Progenitor cell of endocrine pancreas (in vitro differentiated cells): ENCODE measurements at places on chromosomes 12 and 14. TPM values are rescaled to one million over a fixed set of nuclear protein-coding genes. Genes with fewer than 3 reads are reported as not detected.

The RPGRIP1 gene
- total RNA-seq = 0.19 and 0.58 TPM in 2 replicates

DNA sequence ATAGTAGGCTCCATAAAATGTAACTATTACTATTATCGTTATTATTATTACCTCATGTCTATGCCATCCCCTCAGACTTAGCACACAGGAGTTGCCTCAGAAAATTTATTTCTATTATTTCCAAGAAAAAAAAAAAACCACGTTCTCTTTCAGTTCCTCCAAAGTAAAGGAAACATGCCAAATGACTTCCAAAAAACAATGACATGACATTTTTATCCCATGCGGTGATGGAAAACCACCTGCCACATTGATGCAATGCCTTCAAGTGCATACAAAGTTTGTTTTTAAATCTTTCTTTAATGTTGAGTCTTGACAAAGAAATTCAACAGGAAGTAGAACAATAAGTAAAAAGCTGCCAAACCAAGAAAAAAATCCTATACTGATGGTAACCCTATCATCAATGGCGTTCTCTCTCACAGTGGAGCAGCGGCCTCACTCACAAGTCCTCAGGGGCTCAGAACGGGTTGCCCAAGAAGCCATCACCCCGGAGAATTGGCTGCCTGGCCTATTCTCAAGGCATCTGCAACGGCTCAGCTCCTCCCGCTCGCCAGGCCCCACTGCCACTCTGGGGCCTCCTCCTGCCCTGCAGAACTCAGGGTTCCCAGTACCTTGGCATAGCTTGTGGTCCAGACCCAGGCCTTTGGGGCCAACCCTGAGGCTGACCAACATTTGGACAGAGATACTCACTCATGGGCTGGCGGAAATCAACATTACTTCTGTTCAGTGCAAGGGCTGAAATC, 51.9 kb downstream of the SERPINA3 start:
- H3K4me1 ChIP-seq = no peaks in the 10 kb centered on the region
- no peak overlapping the region for H3K27ac ChIP-seq
- H3K4me3 ChIP-seq = no peak overlapping the region
- no peak for DNase-seq
- peaks cover 12% of the 10 kb centered on the region for H3K27me3 ChIP-seq
- H3K36me3 ChIP-seq = no peaks in the 10 kb centered on the region

- H3K4me3 ChIP-seq = no peak overlapping the region
- H3K4me1 ChIP-seq = peaks cover 5% of the 10 kb centered on the region
- H3K27ac ChIP-seq = no peak overlapping the region
- H3K36me3 ChIP-seq = no peaks in the 10 kb centered on the region
- H3K27me3 ChIP-seq = no peaks in the 10 kb centered on the region
These were observed 166.0 kb downstream of the NAV3 start for GRCh38 chr12:77996670-77997069.

GRCh38 chr12:2961705-2962104, 2.5 kb downstream of the TEAD4 start:
- no peak for DNase-seq
- peak overlapping the region; percentile 64 for H3K4me3 ChIP-seq
- H3K36me3 ChIP-seq = no peaks in the 10 kb centered on the region
- H3K4me1 ChIP-seq = peaks cover 49% of the 10 kb centered on the region

DNA sequence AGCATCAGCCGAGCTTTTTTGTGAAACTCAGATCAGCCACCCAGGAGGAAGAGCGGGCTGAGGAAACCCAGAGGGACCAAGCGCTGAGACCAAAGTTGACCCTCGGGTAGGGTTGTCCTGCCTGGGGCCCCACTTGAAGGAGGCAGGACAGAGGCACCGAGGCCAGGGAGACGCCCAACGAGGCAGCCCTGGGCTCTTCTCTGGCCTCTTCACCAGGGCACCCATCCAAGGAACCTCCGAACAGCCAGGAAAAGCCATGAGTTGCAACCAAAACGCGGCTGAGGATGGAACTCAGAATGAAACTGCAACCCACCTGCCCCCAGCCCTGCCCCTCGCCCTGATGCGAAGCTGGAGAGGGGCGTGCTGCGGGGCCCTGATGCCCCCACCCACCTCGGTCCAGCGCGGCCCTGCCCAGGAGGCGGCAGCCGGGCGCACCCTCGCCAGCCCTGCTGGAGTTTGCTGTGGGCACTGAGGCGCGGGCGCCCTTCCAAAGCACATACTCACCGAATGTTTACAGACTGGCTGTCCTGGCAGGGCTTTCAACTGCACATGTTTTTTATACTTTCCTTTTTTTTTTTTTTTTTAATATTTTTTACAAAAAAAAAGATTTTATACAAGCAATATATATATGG, 41.9 kb downstream of the JDP2 start:
- no peak overlapping the region for H3K27ac ChIP-seq
- no peak for DNase-seq
- H3K4me3 ChIP-seq = no peak overlapping the region
- no peaks in the 10 kb centered on the region for H3K4me1 ChIP-seq
- peaks cover 5% of the 10 kb centered on the region for H3K36me3 ChIP-seq

- H3K36me3 ChIP-seq = peaks cover 2% of the 10 kb centered on the region
- no peak overlapping the region for H3K4me3 ChIP-seq
- no peak overlapping the region for H3K27ac ChIP-seq
- H3K27me3 ChIP-seq = no peaks in the 10 kb centered on the region
- no peak for DNase-seq
These were observed 454.8 kb upstream of the SOX5 start for GRCh38 chr12:24404086-24404815.

GRCh38 chr12:22802883-22803630, 178.1 kb downstream of the ETNK1 start:
- H3K36me3 ChIP-seq = no peaks in the 10 kb centered on the region
- H3K27me3 ChIP-seq = no peaks in the 10 kb centered on the region
- H3K4me3 ChIP-seq = no peak overlapping the region
- no peak overlapping the region for H3K27ac ChIP-seq
- DNase-seq = no peak

DNA sequence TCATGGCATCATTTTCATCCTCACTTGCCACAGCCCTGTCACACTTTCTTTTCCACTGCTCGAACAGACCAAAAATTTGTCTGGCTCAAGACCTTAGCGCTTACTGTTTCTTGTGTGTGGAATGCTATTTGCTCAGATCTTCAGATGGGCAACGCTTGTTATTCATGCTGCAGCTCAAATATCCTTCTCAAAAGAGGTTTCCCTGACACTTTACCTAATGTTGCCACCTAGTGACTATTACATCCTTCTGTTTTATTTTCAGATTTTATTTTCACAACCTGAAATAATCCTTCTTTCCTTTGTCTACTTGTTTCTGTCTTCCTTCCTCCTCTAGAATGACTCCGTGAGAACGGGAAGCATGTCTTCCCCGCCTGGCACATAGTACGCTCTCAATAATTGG, 5.6 kb downstream of the FBXO33 start:
- H3K36me3 ChIP-seq = no peaks in the 10 kb centered on the region
- DNase-seq = no peak
- no peak overlapping the region for H3K4me3 ChIP-seq
- H3K27ac ChIP-seq = no peak overlapping the region

GRCh38 chr12:56955631-56956256, 1.7 kb downstream of the RDH16 start:
- no peaks in the 10 kb centered on the region for H3K4me1 ChIP-seq
- H3K27me3 ChIP-seq = no peaks in the 10 kb centered on the region
- H3K36me3 ChIP-seq = no peaks in the 10 kb centered on the region
- no peak overlapping the region for H3K4me3 ChIP-seq

The SPIC gene
- total RNA-seq = not detected in 2 replicates

- no peaks in the 10 kb centered on the region for H3K27me3 ChIP-seq
- no peak for DNase-seq
- H3K27ac ChIP-seq = no peak overlapping the region
These were observed 24.5 kb downstream of the NELL2 start for GRCh38 chr12:44851586-44851985.

DNA sequence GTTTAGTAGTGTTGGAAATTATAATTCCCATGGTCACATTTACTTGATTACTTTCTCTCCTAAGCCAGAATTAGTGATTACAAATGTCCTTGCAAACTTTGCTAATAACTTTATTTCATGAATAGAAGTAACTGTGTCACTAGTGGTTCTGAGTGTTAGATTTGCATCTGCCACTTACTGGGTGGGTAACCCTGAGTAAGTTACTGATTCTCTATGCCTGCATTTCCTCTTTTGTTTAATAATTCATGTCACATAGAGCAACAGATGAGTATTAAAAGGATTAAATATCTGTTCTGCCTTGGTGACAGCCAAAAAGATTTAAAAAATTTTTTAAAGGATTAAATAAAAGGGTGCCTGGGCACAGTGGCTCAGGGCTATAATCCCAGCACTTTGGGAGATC, 78.6 kb downstream of the BHLHE41 start:
- no peaks in the 10 kb centered on the region for H3K27me3 ChIP-seq
- H3K36me3 ChIP-seq = no peaks in the 10 kb centered on the region
- no peak overlapping the region for H3K27ac ChIP-seq
- no peak for DNase-seq

- no peak overlapping the region for H3K4me3 ChIP-seq
- H3K27ac ChIP-seq = no peak overlapping the region
- no peaks in the 10 kb centered on the region for H3K27me3 ChIP-seq
- DNase-seq = no peak
- H3K36me3 ChIP-seq = peaks cover 9% of the 10 kb centered on the region
These were observed 43.1 kb downstream of the LIMA1 start for GRCh38 chr12:50240096-50240791.

- peaks cover 17% of the 10 kb centered on the region for H3K36me3 ChIP-seq
- peaks cover 28% of the 10 kb centered on the region for H3K4me1 ChIP-seq
- H3K4me3 ChIP-seq = no peak overlapping the region
- DNase-seq = no peak
- H3K27me3 ChIP-seq = no peaks in the 10 kb centered on the region
- H3K27ac ChIP-seq = no peak overlapping the region
These were observed 89.7 kb downstream of the PDE3A start for GRCh38 chr12:20458011-20458410.

The DYRK2 gene
- 45.0 and 48.1 TPM in 2 replicates for total RNA-seq

GRCh38 chr14:38012056-38012455, 195.6 kb upstream of the SSTR1 start:
- DNase-seq = no peak
- peaks cover 18% of the 10 kb centered on the region for H3K36me3 ChIP-seq
- H3K4me1 ChIP-seq = no peaks in the 10 kb centered on the region
- H3K27me3 ChIP-seq = no peaks in the 10 kb centered on the region
- H3K4me3 ChIP-seq = no peak overlapping the region

DNA sequence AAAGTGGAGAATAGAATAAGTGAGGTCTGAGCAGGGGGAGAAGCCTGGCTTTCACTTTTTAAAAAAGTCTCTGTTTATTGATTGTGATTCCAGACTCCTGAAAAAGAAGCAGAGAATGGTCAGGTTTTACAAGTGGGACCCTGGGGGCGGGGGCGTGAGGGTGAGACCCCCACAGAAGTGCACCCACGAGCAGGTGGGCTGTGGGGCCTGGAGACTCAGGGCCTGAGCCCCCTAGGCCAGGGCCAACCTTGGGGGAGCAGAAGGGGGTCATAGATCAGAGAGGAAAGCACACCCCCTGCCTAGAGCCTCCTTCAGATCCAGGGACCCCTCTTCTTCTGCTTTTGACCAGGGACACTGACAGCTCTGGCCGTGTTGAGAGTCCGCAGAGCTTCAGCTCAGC, 180.3 kb downstream of the ADGRD1 start:
- no peaks in the 10 kb centered on the region for H3K36me3 ChIP-seq
- no peak overlapping the region for H3K27ac ChIP-seq
- no peak overlapping the region for H3K4me3 ChIP-seq

The NYNRIN gene
- total RNA-seq = 38.3 and 40.0 TPM in 2 replicates

- no peaks in the 10 kb centered on the region for H3K36me3 ChIP-seq
- peaks cover 91% of the 10 kb centered on the region for H3K27me3 ChIP-seq
- no peak overlapping the region for H3K4me3 ChIP-seq
- H3K27ac ChIP-seq = peak overlapping the region; percentile 23
- no peaks in the 10 kb centered on the region for H3K4me1 ChIP-seq
- no peak for DNase-seq
These were observed 83.0 kb upstream of the FZD10 start for GRCh38 chr12:130079279-130079678.

The CPNE8 gene
- total RNA-seq = 1.7 and 3.2 TPM in 2 replicates

DNA sequence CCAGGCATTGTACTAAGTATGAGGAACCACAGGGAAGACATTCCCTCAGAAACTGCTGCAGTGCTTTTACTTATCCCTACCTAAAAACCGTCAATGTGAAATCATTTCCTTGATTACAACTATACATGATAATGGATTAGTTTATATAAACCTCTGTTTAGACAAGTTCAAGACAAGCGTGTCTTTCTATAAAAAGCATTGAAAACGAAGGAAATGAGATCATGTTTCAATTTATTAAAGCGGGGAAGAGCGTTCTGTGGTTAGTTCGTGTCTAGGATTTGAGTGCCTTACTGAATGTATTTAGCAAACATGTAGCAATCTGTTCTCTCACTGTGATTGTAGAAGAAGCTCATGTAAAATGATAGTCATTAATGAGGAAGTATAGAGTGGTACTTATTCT, 37.5 kb downstream of the GALC start:
- H3K27me3 ChIP-seq = no peaks in the 10 kb centered on the region
- H3K4me3 ChIP-seq = no peak overlapping the region
- H3K27ac ChIP-seq = no peak overlapping the region
- H3K4me1 ChIP-seq = peaks cover 8% of the 10 kb centered on the region
- DNase-seq = no peak
- H3K36me3 ChIP-seq = peaks cover 27% of the 10 kb centered on the region

The OR4K13 gene
- total RNA-seq = not detected in 2 replicates

- no peak for DNase-seq
- no peak overlapping the region for H3K27ac ChIP-seq
- H3K27me3 ChIP-seq = peaks cover 61% of the 10 kb centered on the region
- no peaks in the 10 kb centered on the region for H3K36me3 ChIP-seq
- no peak overlapping the region for H3K4me3 ChIP-seq
These were observed 1.8 kb downstream of the MYH6 start for GRCh38 chr14:23406244-23406643.

The TIMM9 gene
- total RNA-seq = 34.1 and 37.9 TPM in 2 replicates

- no peaks in the 10 kb centered on the region for H3K27me3 ChIP-seq
- no peak overlapping the region for H3K27ac ChIP-seq
- peaks cover 12% of the 10 kb centered on the region for H3K36me3 ChIP-seq
These were observed 317.6 kb downstream of the CCDC91 start for GRCh38 chr12:28507867-28508266.

- H3K27me3 ChIP-seq = peaks cover 3% of the 10 kb centered on the region
- H3K27ac ChIP-seq = no peak overlapping the region
- H3K4me1 ChIP-seq = peaks cover 24% of the 10 kb centered on the region
- DNase-seq = no peak
These were observed 95.7 kb downstream of the PPM1A start for GRCh38 chr14:60344751-60345150.

The KLHL33 gene
- total RNA-seq = 0.04 and 0.05 TPM in 2 replicates

DNA sequence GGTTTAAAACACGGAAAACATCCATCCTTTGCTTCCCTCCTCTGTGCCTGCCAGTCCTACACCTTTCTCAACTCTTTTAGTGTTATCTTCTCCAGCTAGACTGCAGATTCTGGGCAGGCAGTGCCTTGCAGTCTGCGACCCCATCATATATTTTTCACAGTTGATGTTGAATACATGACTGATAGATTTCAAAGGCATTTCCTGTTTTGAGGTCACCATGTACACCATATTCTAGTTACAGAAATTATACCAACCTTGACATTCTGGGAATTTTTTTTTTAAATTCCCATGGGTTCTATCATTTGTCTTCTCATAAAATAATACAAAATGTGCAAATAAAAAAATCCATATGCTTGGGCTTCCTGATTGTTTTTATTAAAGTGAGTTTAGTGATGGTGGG, 16.6 kb downstream of the SOCS2 start:
- H3K27ac ChIP-seq = no peak overlapping the region
- peaks cover 4% of the 10 kb centered on the region for H3K4me1 ChIP-seq
- H3K36me3 ChIP-seq = no peaks in the 10 kb centered on the region
- H3K4me3 ChIP-seq = no peak overlapping the region
- peaks cover 48% of the 10 kb centered on the region for H3K27me3 ChIP-seq
